NCI-H1930 (cell line): ENCODE measurements at places on chromosomes 12 and 14.

GRCh38 chr14:100386846-100387245 is 63.7 kb downstream of the SLC25A47 start:
- no peak for DNase-seq

DNA sequence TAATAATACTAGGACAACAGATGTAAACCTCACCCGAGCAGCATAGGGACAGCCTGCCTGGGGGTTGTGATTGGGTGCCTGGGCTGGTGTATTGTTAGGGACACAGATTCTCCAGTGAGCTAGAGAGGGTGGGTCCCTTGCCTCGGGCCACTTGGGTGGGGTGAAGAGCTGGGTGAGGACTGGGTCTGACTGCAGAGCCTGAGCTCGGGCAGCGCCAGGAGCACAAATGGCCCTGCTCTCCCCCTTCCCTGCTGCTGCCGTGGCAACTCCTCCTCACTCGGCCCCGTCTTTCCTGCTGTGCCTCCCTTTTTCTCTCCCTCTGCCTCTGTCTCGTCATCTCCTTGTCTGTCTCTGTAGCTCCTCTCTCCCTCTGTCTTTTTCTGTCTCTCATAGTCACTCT is 115.4 kb downstream of the GLT1D1 start:
- DNase-seq, result no peak

- DNase-seq, result no peak
Measured at GRCh38 chr12:14373217-14373616, 7.7 kb downstream of the ATF7IP start.

DNA sequence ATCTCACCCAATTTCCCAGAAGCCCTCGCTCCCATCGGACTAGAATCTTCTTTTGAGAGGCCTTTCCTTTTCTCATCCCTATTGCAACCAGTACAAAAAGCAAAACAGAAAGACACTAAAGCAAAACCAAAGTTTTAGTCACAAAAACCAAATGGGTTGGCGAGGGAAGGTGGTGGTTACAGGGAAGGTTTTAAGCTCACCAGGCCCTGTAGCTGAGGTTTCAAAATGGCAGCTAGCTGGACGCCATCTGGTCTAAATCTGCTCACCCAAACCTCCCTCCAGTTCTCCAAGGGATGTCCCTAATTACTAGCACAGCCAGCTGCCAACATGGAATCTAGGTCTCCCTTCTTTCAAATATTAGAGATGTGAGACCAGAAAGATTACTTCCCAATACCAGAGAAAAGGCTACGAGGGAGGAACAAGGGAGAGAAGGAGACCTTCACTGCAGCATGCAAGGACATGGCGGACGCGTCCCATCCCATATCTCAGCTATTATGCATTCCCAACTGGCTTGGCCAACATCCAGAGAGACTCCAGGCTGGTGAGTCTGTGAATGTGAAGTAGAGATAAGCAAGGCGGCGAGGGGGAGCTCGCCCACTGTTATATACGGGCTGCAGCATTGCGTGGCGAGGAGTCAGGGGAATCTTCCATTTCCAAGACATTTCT is 70.8 kb downstream of the DPF3 start:
- no peak for DNase-seq

GRCh38 chr14:76643887-76644286 is 117.4 kb upstream of the VASH1 start:
- no peak for DNase-seq

- DNase-seq, result no peak
Measured at GRCh38 chr12:92278378-92278828, 132.8 kb upstream of the BTG1 start.

DNA sequence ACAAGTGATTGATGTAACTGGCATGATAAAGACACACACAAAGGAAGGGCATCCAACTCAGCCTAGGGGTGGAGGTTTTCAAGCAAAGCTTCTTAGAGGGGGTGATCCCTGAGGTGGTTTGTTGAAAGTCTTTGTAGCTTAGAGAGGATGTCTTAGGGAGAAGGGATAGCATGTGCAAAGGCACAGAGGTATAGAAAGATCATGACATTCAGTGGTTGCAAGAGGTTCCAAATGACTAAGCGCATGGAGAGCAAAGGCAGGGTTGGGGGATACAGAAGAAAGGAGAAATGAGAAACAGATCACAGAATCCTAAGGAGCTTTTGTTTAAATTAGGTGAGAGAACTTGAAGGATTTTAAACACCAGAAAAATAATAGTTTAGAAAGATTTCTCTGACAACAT is 5.2 kb upstream of the CCT2 start:
- no peak for DNase-seq

DNA sequence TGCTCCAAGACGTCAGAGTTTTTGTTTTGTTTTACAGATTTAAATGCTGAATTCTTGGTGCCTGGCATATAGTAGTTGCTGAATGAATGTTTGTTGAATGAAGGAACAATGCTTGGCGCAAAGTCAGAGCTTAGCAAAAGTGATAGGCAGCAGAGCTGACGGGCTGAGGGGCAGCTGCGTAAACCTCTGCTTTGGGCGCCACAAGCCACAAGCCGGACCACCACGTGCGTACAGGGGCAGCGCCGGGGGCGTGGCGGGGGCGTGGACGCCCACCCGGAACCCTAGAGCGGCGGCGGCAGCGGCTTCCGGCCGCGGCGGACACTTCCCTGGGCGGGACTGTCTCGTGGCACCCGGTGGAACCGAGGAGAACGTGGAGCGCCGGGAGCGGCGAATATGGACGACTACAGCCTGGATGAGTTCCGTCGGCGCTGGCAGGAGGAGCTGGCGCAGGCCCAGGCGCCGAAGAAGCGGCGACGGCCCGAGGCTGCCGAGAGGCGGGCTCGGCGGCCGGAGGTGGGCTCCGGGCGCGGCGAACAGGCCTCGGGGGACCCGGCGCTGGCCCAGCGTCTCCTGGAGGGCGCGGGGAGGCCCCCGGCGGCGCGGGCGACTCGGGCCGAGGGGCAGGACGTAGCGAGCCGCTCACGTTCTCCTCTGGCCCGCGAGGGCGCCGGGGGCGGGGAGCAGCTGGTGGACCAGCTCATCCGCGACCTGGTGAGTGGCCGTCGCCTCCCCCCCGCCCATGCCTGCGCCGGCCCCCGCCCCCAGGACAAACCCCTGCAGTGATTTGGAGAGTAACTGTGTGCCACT is at the start of gene FBXW8:
TSS of gene FBXW8 (plus strand) at position 306 of the 807 bp plus-strand sequence. CDS start at position 394, 88 bp downstream.
- peak; percentile 60 for DNase-seq

DNA sequence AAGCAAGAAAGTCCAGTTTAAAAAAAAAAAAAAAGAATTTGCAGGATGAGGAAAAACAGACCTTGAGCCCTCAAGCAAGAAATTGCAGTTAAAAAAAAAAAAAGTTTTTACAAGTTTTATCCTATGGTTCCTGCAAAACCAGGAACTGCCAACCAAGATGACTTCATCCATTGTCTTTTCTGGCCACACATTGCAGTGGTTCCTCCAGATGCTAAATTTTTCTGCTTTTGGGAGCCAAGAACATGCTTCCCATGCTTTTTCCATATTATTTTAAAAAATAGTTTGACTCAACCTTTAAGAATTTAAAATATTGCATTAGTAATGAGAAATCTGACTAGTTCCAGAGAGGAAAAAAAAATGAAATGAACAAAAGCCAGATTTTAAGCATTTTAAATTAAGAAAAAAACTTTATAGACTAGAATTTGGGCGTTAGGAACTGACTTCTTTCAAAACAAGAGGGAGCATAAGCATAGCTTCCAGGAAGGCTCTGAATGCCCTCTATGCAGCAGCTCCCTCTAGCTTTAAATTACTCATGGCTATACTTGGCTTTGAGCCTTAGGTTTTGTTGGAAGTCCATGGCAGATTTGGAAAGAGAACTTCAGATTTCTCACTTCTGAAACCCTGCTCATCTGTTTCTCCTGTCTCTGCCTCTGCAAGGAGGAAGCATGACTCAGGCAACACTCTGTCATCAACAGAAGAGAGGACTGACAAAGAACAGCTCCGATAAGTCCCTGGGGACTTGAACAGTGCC is 124.5 kb downstream of the GPR65 start:
- DNase-seq, result no peak
